ENCODE measurements at places on chromosomes 13 and 19.
A peak's percentile ranks its signal among the peaks of the same experiment; 100 is the strongest.

DNA sequence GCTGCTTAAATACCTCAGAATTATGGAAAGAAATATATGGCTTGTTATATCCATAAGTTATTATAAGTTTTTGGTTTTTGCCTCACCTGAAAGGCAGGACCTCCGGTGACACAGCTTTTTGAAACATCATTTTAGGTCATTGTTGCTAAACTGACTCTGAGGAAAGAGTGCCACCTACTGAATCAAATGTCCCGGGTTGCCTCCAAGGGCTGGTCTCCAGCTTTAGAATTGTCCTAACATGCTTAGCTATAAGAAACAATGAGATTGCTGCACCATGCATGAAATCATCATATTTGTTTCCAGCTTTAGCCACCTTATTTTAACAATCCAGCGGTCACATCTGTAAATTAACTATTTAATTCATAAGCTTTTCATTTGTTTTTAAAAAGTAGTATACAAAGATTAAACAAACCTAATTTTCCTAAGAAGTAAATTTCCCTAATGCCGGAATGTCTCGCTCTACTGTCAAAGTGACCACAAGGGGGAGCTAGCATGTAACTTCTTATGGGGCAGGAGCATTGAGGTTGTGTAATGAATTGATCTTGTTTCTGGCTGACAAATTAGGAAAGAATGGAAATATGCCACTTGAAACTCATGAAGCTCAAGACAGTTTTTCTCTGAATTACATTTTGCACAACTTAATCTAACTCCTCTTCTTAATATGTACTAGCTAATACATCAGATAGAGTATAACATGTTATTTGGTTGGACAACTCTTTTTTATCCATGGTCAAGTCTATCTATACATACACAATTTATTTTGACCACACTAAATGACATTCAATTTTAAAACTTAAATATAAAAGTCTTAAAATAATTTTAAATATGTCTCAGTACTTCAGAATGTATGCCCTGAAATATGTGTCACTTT lies 6.7 kb upstream of the PCDH17 start:
- DNase-seq = peak; percentile 16

DNA sequence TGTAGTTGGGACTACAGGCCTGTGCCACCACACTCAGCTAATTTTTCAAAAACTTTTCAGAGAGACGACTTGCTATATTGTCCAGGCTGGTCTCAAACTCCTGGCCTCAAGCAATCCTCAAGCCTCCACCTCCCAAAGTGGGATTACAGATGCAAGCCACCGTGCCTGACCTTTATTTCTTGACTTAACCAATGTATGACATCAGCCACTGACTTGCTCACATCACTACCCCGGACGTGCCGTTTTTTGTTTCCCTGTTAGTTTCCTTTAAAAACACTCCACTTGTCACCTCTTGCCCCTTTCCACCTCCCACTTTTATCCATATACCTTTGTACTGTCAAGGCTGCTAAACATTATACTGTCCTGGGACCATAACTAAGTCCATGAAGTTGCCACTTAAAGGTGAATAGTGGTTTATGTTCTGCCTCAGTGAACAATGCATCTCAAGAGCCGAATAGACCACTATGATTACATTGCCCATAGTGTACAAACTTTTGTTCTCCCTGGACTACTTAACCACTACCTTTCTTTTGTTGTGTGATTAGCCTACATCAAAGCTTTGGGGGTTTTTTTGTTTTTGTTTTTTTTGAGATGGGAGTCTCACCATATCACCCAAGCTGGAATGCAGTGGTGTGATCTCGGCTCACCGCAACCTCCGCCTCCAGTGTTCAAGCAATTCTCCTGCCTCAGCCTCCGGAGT lies 2.3 kb upstream of the EPHX3 start:
- no peak for DNase-seq

DNA sequence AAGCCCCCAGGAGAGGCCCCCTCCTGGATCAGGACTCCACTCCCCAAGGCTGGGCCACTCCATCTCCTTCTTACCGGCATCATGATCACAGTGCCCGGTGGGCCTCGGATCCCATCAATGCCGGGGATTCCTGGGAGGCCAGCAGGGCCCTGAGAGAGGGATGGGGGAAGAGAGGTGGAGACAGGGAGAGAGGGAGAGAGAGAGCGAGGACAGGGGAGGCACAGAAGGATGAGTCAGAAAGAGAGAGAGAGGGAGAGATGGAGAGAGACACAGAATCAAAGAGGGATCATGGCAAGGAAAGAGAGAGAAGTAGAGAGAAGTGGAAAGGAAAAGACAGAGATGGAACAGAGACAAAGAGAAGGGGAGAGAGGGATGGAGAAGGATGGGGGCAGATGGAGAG lies 13.8 kb downstream of the COL5A3 start:
- no peak for DNase-seq

GRCh38 chr19:1410789-1411188 lies 3.4 kb downstream of the DAZAP1 start:
- DNase-seq = no peak

- DNase-seq = no peak
Observed at GRCh38 chr13:19960653-19960976, 2.1 kb downstream of the ZMYM2 start.

- no peak for DNase-seq
Observed at GRCh38 chr19:1155352-1156304, 18.4 kb downstream of the SBNO2 start.
